Stimulated activated naive CD8-positive, alpha-beta T cell treated with anti-CD3 and anti-CD28 coated beads, Interleukin-15, amount 100 ng/mL, for 72 hours (primary cell): ENCODE measurements at places on chromosomes 5 and 9.

DNA sequence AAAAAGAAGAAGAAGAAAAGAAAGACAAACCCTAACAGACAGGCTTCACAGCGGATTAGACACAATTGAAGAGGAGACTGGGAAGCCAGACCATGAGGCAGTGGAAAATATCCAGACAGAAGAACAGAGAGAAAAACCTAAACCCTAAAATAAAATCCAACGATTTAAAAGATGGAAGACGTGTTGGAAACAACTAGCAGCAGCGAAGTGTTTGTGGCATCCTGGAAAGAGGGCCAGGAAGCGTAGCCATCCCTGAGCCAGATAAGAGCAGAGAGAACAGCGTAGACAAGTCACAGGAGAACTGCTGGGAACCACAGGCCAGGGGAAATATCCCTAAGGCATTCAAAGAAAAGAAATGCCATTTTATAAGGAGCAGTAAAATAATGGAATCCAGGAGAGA lies 39.7 kb upstream of the NKD2 start:
- no peak for DNase-seq

- DNase-seq: no peak
Measured at GRCh38 chr5:149129181-149129580, 12.1 kb upstream of the ABLIM3 start.

- no peak for DNase-seq
Measured at GRCh38 chr9:131282688-131283422, 6.5 kb upstream of the FAM78A start.

DNA sequence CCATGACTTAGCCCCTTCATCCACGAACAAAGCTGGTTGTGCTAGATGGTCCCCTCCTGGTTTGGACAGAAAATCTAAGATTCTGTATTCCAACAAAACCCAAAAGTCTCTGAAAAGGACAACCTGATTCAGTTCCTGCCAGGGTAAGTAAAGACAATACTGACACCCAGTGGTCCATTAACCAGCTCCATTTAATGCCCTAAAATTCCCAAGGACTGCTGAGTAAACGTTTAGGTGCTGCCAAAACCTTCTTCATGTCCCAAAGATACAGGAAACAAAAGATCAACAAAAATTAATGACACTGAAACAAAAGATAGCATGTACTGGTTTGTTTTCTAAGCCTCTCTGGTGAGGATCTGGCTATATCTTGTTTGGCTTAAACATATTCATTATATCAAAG lies 25.3 kb upstream of the PPP1R2B start:
- DNase-seq: no peak

- DNase-seq: no peak
Measured at GRCh38 chr5:65555287-65555686, 7.7 kb downstream of the CENPK start.

GRCh38 chr5:172403817-172404216 lies 50.5 kb downstream of the SH3PXD2B start:
- DNase-seq: no peak

DNA sequence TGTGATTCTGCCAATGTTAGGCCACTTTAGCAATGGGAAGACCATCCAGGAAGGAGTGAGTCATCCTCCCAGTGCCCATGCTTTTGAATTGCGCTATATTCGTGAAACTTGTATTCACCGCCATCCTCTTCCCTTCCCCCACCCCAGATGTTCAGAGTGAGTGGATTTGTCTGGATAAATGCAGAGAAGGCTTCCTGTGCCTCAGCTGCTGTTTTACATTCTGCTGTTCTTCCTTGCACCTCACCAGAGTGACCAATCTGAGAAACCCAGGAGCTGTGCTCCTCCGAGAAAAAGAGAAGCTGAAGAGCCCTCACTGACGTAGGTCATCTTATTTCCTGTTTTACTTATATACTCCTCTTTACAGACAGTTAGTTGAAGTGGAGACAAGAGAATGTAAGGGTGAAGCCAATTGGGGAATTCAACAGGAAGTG lies 24.6 kb upstream of the SVEP1 start:
- DNase-seq: no peak

GRCh38 chr5:38534156-38534453 lies 22.3 kb downstream of the LIFR start:
- DNase-seq: no peak

DNA sequence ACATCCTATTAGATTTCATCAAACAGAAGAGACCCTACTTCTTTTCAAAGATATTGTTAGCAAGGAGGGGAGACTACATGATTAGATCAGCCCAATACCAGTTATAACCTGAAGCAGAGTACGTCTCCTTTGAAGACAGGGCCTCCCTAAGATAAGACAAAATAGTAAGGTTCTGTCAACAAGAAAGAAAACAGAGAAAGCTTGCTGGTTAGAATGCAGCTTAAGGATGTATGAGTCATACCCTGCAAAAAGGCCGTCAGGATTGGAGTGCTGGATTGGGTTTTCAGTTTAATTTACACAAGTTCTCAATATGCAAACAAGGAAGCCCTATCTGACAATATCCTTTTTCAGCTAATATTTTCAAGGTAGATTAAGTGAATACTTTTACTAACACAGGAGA lies 1581.2 kb upstream of the WWC1 start:
- DNase-seq: no peak

GRCh38 chr9:130871395-130872062 lies 25.1 kb downstream of the QRFP start:
- no peak for DNase-seq
